Activated CD8-positive, alpha-beta memory T cell treated with anti-CD3 and anti-CD28 coated beads for 4 hours (primary cell): ENCODE measurements at places on chromosomes 16 and 17.

GRCh38 chr16:791131-791530, 2.7 kb downstream of the CHTF18 start:
- no peak for DNase-seq

DNA sequence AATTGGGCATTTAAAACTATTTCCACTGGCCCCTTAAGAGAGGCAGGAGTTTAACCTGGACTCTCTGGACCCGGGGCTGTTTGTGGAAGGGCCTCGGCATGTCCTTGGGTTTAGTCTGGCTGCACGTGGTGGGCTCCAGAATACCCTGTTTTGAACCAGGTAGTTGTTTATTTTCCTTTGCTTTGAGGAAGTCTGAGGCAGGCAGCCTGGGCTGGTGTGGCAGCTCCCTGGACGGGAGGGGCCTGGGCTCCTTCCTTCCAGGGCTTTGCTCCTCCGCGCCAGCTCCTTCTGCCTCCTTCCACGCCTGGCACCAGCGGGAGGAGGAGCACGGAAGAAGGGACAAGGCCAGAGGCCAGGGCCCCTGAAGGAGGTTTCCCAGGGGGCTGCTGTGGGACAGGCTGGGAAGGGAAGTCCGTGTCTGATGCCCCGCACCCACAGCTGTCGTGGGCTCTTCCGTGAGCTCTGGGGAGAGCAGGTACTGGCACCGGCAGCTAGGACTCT, 15.5 kb downstream of the BANP start:
- no peak for DNase-seq

- DNase-seq, result no peak
Measured at GRCh38 chr17:44314869-44315661, 6.7 kb downstream of the RUNDC3A start.

DNA sequence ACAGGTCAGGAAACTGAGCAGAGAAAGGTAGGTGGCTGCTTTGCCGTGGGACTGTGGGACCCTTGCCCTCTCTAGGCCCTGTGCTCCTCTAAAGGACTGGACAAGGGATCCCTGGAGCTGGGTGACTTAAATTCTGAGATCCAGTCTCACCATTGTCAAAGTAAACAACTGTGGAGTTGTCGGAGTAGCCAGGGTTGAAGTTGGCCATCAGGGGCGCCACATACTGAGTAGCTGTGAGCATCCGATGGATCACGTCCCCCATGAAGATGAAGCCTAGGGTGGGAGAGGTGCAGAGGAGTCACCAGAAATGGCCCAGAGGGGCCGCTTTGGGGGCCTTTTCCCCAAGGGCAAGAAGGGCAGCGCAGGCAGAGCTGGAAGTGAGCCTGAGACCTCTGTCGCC, 43.5 kb downstream of the PLXDC1 start:
- no peak for DNase-seq

- no peak for DNase-seq
Measured at GRCh38 chr17:57433452-57433851, 177.1 kb downstream of the MSI2 start.

DNA sequence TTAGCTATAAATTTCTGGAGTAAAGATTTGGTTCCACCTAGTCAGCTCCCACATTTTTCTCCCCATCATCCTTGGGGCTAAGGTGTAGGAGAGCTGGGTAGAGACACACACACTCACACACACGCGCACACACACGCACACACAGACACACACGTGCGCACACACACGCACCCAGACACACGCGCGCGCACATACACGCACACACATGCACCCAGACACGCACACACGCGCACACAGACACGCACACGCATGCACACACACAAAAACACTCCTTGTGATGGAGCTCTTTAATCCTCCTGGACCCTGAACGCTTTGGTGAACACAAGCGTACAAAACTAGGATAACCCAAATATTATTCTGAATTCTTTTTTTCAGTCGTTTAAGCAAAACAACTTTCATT, 253.6 kb downstream of the C16orf95 start:
- DNase-seq, result no peak

GRCh38 chr17:81350320-81350890, 44.9 kb upstream of the BAHCC1 start:
- DNase-seq, result no peak

- DNase-seq, result no peak
Measured at GRCh38 chr16:49112754-49113153, 168.9 kb downstream of the CBLN1 start.

DNA sequence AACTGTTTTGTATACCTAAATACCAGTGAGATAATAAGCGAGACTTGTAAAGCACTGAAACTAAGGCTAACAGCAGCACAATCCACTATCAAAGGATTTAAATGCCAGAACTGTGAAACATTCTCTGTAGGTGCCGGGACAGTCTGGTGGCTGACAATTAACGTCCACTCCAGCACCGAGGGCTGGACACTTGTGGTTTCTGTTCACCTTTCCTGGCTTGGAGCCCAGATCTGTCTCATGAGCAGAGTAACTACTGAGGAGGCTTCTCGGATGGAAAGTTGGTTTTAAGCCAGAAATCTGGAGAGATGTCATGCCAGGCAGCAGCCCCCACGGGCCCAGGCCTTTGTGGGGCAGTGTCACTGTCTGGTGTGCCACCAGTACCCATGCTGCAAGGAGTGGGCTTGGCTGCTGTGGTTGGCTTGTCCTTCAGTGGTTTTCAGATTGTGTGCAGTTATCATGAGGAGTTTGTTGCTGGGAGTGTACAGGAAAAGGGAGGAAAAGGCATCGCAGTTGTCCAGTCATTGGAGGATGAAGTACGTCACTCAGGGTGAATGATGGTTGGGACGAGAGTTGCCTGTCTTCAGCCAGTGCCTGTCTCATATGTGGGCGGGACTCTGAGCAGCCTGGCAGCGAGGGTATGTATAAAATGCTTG, 35.5 kb downstream of the UBN1 start:
- DNase-seq, result no peak
